ENCODE measurements at places on chromosomes 3 and 15. TPM values are rescaled to one million over a fixed set of nuclear protein-coding genes. Genes with fewer than 3 reads are reported as not detected.

DNA sequence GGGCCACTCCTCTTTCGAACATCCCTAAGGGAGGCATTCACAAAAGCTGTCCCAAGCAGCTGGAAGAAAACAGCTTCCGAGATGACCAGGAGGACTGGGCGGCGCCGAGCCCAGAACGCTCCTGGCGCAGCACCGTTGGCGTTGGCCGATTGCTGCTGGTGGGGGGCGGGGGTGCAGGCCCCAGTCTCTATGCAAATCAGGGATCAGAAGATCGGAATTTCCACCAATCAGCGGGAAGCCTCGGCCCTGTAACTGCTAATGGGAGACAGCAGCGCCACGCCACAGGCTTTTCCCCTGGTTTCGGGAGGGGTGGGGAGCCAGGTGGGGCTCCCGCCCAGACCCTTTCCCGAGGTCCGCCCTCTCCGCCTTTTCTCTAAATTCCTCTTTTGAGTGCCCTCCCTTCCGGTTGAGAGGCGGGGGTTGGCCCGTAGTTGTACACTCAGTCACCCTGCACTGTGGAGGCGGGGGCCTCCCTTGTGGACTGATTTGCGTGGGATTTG lies 27.0 kb downstream of the HMCES start:
- peak; percentile 100 for DNase-seq

GRCh38 chr3:11381563-11381962 lies 109.4 kb downstream of the ATG7 start:
- DNase-seq, result no peak

The IDH2 gene
- 61.6 TPM for total RNA-seq

DNA sequence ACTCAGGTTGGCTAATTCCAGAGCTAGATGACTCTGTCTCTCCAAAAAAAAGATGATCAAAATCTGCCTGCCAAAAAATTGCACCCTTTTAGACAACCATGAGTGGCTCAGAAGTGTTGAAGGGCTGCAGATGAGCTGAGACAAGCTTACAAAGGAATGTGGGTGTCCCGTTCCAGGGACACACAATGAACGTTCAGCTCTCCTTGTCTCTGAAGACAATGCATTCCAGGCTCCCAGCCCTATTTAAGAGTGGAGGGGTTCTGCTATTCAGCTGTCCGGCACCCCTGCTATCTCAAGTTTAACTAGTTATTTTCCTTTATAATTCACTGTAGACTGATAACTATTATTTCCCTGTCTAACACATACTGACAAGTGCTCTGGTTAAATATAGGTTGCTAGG lies 355.1 kb upstream of the WNT5A start:
- no peak for DNase-seq

DNA sequence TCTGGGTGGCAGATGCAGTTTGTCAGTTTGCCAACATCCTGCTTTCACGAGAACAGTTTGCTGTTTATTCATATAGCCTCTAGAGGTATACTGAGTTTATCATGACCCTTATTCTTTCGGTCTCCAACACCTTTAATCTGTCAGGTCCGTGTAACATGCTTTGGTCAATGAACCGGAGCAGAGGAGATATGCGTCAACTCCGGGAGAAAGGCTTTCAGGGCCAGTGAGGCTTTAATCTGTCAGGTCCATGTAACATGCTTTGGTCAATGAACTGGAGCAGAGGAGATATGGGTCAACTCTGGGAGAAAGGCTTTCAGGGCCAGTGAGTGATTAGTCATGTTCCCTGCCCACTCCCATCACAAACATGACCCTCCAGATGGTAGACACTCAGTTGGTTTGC lies 16.9 kb upstream of the GPD1L start:
- no peak for DNase-seq

The LRTM1 gene
- total RNA-seq, result not detected

GRCh38 chr3:149142682-149143081 lies 13.2 kb downstream of the HPS3 start:
- DNase-seq, result no peak

All from A172 (cell line).